ENCODE measurements at places on chromosomes 2 and 18.

- DNase-seq = no peak
Observed at GRCh38 chr18:13318731-13319501, 100.4 kb downstream of the LDLRAD4 start.

GRCh38 chr2:234816056-234816455 is 135.8 kb upstream of the SH3BP4 start:
- DNase-seq = no peak

GRCh38 chr2:235460548-235461047 is 33.2 kb upstream of the AGAP1 start:
- no peak for DNase-seq

DNA sequence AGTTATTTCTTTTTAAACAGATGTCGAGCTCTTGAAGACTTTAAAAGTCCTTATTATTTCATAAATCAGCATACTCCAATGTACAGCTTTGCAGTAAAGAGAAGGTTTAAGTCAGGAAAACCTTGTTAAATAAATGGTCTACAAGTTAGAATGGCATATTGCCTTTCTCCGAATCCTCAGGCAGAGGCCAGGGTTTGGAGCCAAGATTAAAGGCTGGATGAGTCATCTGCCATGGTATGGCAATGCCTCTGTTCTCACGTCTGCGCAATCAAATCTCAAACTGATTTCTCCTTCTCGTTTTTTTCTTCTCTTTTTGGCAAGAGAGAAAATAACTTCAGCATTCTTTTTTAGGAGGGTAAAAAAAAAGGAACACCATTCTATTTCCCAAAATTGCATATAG is 5.6 kb upstream of the KCNJ3 start:
- DNase-seq = no peak

DNA sequence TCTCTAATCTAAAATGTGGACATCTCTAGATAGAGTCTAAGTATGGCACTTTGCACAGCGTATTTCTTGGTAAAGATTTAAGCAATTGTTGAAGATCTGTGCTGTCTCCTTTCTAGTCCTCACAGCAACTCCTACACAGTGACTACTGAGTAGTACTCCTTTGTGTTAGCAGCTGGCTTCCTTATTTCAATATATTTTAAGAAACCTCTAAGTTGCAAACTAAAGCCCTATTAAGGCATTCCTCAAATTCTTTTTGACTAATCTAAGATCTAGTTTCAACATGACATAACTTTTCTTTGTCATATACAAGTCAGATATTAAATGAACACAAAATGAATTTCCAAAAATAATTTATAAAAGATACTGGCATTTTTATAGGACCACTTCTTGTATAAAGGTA is 121.8 kb upstream of the DNAJC10 start:
- DNase-seq = no peak

DNA sequence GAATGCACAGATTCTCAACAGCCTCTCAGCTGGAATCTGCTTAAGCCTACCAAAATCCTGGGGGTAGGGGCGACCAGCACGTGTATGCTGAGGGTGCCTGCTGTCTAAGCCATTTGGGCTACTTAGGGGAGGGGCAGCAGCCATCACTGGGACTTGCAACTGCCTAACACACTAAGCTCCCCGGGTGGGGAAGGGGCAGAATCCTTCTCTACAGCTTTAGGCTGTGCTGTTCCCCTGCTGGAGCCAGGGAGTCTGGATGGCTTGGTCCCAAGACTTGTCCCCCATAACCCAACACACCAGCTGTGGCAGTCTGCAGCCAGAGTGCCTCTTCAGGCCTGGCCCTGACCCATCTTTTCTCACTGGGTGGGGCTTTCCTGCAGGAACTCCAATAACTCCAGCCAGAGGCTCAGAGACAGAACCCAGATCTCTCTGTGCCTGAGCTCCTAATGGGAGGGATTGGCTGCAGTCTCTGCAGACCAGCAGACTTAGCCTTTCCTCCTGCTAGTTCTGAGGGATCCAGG is 305.4 kb upstream of the RND3 start:
- DNase-seq = no peak

DNA sequence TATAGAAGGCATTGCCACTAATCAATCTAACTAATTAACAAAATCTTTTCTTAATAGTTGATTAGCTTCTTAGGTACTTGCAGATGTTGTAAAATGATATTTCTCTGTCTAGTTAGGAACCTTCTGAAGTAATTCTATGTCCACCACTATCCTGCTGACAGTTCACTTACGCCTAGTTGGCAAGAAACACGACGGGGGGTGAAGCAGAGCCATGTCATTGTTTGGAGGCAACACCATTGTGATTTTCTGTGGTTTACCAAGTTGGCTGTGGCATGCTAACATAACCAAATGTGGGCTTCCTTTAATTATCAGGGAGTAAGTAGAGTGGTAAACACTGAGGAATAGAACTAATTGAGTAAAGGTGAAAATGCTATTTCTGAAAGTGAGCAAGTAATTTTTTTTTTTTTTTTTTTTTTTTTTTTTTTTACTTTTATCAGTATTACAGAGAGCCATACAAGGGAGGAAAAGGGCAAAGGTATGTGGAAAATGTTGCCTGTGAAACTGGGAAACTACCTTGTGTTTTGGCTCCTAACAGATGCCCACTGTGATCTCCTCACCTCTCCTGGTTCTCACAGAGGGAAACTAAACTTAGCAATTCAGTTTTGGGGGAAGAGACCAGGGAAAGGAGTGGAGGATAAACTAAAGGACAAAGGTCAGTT is 126.8 kb downstream of the MEIS1 start:
- DNase-seq = no peak

DNA sequence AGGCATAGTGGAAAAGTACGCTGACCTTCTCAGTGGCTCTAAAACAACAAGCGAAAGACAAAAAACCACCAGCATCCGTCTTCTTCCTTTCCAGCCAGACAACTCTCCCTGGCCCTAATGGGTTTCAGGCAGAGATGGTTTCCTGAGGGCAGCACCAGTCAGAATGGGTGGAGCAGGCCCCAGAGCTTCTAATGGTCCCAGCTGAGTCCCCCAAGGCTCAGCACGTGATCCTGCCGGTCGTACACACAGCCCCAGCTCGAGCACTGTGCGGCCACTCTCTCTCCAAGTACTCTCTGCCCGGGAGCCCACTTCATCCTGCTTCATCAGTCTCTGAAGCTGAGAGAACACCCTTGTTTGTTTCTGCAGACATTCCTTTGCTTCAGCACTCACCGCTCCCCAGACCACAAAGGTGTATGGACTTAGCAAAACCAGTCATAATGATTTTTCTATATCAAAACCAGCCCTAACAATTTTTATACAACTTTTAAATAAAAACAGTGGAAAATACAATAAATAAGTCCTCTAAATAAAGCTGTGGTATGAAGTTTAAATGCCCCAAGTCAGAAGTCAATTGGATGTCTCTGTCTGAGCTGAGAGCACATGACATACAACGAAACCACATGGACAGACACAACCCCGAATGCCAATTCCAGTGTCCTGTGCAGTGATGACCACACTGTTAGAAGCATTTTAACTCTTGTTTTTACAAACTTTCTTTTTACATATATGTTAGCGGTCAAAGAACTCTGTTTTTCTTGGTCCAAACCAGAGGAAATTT is 63.9 kb downstream of the PARD6G start:
- no peak for DNase-seq

- no peak for DNase-seq
Observed at GRCh38 chr2:140893685-140894084, 1237.1 kb downstream of the LRP1B start.

DNA sequence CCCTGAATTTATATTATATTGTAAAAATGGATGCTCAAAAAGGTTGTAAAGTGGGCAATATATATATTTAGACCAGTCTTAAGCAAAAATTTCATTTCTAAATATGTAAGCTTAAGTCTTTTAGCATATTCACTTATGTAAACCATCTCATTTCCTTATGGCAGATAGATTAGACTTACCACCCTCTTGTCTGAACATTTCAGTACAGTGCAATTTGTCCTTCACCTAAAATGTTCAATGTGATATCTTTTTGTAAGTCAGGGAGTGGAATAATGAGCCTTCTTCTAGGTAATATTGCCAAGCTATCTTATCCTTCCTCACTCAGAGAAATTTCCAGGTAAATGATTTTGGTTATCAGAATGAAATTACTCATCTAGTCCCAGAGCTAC is 92.3 kb downstream of the KLF7 start:
- DNase-seq = no peak

DNA sequence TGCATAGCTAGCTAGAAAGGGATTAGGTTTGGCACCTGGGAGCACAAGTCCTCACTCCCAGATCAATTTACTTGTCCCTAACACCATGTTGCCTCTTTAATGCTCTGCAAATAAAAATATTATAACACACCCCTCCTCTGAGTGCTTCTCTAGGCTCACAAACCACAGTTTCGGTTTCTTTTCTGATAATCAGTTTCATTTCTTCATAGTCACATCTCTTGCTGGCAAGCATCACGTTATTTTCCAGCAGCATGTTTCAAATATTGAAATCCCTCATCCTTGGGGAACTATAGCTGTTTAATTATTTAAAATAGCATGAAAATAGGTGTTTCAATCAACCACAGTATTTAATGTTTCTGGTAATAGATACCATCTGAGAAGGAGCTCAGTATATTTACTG is 13.9 kb upstream of the SMCHD1 start:
- peak; percentile 77 for DNase-seq

DNA sequence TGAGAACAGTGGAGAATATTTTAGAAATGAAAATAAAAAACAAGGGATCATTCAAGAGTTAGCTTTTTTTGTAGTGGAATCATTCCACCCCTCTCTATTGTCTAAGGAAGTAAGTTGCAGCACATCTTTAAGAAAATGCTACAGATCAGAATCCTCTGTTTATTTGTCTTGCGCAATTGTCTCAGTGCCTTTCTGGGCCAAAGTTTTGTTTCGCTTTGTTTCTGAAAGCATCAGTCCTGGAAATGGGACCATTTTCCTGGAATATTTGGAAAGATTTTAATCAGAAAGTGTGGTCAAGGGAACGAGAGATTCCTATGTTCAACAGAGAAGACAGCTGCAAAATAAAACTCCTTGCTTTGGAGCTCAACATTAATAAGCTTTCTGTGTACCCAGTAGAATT is 74.0 kb downstream of the NRXN1 start:
- no peak for DNase-seq

GRCh38 chr18:49582579-49582978 is 20.7 kb downstream of the LIPG start:
- DNase-seq = no peak

DNA sequence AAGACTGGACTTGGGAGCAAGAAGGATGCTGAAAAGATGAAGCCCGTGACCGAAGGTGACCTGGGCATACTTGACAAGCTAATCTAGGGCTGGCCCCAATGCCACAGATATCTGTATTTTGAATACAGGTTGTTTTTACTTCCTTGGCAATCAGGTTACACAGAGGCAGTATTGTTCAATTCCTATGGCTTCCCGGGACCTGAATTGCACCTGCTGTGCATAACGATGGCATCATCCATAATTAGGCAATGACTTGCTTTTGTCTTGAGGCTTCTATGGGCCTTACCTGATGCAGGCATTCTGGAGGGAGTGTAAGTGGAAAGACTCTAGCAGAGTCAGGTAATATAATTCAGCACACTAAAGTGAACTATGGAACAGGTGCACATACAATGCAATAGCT is 60.6 kb upstream of the CUL3 start:
- no peak for DNase-seq

- no peak for DNase-seq
Observed at GRCh38 chr2:46232860-46233259, 64.3 kb upstream of the EPAS1 start.

DNA sequence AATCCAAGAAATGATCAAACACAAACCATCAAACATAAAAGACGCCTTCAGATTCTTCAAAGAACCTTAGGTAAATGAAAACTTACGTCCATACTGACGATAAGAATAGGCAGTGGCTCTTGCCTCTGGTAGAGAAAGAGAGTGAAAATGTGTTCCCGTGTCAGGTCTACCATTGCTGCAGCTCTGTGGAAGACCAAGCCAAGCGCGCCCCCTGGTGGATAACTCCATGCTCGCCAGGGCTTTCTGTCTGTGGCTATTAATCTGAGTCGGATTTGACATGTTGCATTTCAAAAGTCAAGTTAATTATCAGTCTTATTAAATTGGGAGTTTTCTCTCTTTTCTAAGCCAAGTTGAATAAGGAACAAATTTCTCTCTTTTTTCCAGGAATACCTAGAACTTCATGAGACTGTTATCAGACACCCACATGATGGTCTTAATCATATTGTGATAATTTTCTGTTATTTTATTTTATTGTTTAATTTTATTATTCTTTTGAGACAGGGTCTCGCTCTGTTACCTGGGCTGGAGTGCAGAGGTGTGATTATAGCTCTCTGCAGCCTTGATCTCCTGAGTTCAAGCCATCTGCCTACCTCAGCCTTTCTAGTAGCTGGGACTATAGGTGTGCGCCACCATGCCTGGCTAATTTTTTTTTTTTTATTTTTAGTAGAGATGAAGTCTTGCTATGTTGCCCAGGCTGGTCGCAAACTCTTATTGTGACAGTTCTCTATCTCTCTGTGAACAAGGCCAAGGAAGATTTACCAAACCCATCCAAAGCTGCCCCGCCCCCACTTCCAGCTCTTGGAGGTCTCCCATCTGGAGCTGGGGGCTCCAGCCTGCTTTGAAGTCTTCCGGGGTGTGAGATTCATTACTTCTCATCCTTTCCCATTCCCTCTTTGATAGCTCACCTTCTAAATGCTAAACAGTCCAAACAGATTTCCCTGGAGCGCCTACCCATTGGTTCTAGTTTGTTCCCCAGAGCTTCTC is 15.8 kb upstream of the ZAP70 start:
- DNase-seq = peak; percentile 89

- DNase-seq = no peak
Observed at GRCh38 chr2:86201671-86202335, 2.5 kb downstream of the MRPL35 start.

GRCh38 chr2:149782572-149782971 is 195.0 kb upstream of the MMADHC start:
- DNase-seq = no peak

DNA sequence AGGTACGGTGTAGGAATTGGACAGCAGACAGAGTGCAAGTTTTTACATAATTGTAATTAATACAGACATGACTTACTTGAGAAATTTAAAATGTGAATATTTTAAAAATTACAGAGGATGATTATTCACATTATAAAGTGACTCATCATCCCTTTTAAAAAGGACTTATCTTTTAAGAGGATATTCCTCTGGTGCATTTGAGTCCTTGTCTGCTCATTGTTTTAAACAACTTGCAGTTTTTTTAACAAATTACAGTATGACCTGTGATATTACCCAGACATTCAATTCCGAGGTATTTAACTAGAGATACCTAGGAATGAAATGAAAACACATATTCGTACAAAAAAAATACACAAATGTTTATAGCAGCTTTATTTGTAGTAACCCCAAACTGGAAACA is 38.0 kb downstream of the SPTBN1 start:
- no peak for DNase-seq

DNA sequence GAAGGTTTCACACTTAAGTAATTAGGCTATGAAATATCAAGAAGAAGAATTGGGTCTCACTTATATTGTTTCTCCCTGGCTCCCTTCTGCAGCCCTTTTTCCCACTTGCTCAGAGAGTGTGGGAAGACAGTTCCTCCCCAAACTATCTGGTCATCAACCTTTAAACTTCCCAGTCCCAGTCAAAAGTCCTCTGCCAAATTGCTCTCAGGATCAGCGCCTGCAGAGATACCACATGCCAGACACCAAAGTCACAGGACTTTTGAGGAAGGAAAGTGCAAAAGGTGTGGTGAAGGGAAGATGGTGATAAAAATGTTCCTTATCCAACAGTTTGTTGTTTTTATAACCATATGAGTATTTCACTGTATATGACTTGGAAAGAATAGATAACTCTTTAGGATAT is 51.3 kb downstream of the DLGAP1 start:
- DNase-seq = no peak
